ENCODE measurements at places on chromosomes 6 and 20.
A peak's percentile ranks its signal among the peaks of the same experiment; 100 is the strongest.

DNA sequence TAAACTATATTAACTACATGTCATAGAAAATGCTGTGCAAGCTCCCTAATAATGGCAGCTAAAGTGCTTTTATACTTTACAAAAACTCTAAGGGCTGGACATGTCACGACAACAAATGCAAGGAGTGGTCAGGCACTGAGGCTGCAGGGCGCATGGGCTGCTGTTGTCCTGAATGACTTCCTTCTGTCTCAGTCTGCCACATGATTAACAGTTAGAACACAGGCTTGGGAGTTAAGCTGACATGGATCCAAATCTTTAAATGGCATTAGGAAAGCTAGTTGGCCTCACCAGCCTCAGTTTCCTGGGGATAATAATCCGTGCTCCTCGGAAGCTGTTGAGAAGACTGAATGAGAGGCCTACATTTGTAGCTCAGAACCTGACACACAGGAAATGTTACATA lies 57.4 kb downstream of the PREP start:
- H3K27ac ChIP-seq, result no peak overlapping the region
- no peak for DNase-seq
- H3K4me3 ChIP-seq, result no peak overlapping the region
- no peaks in the 10 kb centered on the region for H3K4me1 ChIP-seq

- no peaks in the 10 kb centered on the region for H3K36me3 ChIP-seq
- no peaks in the 10 kb centered on the region for H3K4me1 ChIP-seq
- H3K27ac ChIP-seq, result no peak overlapping the region
- H3K27me3 ChIP-seq, result no peaks in the 10 kb centered on the region
- DNase-seq, result no peak
- no peak overlapping the region for H3K4me3 ChIP-seq
These were observed 273.9 kb downstream of the CDC5L start for GRCh38 chr6:44661221-44662008.

GRCh38 chr6:54846857-54847674 lies 495 bp downstream of the FAM83B start:
- no peaks in the 10 kb centered on the region for H3K36me3 ChIP-seq
- peak; percentile 70 for DNase-seq
- H3K27ac ChIP-seq, result peak overlapping the region; percentile 93
- peaks cover 22% of the 10 kb centered on the region for H3K4me1 ChIP-seq
- no peaks in the 10 kb centered on the region for H3K27me3 ChIP-seq
- peak overlapping the region; percentile 43 for H3K4me3 ChIP-seq

GRCh38 chr20:36274181-36274841 lies 31.8 kb upstream of the DLGAP4 start:
- no peaks in the 10 kb centered on the region for H3K4me1 ChIP-seq
- H3K4me3 ChIP-seq, result no peak overlapping the region
- H3K27me3 ChIP-seq, result no peaks in the 10 kb centered on the region
- DNase-seq, result no peak

GRCh38 chr20:42402455-42402854 lies 784.3 kb upstream of the CHD6 start:
- no peaks in the 10 kb centered on the region for H3K4me1 ChIP-seq
- H3K27ac ChIP-seq, result no peak overlapping the region
- H3K4me3 ChIP-seq, result no peak overlapping the region
- DNase-seq, result no peak
- no peaks in the 10 kb centered on the region for H3K27me3 ChIP-seq

DNA sequence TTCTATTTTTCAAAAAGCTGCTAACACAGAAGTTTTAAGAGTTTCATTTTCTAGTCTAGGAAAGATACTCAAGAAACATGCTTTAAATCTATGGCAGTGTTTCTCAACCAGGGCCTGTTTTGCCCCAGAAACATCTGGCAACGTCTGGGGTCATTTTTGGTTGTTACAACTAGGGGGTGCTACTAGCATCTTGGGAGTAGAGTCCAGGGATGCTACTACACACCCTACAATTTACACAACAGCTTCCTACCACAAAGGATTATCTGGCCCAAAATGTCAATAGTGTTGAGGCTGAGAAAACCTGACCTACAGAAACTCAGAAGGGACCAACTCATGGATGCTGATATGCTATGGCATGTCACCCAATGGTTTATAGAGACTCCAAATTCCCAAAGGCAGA lies 24.4 kb downstream of the SERAC1 start:
- no peak overlapping the region for H3K4me3 ChIP-seq
- no peaks in the 10 kb centered on the region for H3K27me3 ChIP-seq

DNA sequence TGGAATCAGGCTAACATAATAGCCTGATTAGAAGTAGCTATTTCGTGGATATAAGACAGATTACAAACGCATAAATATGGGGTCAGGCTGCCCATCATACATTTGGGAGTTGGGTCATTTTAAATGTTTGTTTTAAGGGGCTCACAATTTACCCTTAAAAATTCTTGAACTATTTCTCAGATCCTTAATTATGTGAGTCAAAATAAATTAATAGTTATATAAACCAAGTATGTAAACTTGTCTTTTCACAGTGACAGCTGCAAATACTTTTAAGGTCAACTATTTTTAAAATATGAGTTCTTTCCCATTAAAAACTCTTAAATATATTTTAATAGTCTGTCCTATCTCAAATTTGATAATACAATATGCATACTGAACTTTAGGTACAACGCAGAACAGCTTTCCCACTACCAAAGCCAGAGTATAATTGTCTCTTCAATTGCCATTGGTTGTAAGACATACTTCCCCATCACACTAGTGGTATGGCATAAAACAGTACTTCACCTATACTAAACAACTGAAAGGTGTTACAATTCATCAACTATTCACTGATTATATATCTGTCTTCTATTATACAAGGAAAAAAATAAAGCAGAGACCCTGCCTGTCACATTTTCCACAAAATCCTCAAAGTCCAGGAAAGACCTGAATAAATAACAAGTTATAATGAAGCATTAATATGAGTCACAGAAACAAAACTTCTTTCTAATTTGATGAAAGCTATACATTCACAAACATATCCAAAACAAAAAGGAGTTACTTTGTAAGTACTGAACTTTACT lies 80.8 kb upstream of the COL21A1 start:
- no peak overlapping the region for H3K4me3 ChIP-seq
- H3K36me3 ChIP-seq, result no peaks in the 10 kb centered on the region
- H3K4me1 ChIP-seq, result no peaks in the 10 kb centered on the region
- no peaks in the 10 kb centered on the region for H3K27me3 ChIP-seq
- H3K27ac ChIP-seq, result no peak overlapping the region

DNA sequence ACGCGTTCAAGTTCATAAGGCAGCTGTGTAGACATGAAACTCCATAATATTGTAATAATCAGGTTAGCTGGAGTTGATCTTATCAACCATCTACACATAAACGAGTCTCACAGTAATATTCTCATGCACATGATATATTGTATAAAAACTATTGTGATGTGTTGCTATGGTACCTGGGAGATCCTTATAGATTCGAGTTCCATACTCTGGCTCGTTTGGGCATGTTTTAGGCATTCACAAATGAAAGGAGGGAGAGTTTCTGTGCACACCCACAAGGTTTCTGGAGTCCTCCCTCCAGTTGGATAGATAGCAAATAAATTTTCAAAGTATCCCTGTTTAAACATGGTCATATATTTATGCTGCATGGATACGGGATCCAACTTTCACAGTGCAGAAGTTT lies 567.5 kb upstream of the SLC35B3 start:
- H3K4me1 ChIP-seq, result peaks cover 41% of the 10 kb centered on the region
- no peak for DNase-seq

DNA sequence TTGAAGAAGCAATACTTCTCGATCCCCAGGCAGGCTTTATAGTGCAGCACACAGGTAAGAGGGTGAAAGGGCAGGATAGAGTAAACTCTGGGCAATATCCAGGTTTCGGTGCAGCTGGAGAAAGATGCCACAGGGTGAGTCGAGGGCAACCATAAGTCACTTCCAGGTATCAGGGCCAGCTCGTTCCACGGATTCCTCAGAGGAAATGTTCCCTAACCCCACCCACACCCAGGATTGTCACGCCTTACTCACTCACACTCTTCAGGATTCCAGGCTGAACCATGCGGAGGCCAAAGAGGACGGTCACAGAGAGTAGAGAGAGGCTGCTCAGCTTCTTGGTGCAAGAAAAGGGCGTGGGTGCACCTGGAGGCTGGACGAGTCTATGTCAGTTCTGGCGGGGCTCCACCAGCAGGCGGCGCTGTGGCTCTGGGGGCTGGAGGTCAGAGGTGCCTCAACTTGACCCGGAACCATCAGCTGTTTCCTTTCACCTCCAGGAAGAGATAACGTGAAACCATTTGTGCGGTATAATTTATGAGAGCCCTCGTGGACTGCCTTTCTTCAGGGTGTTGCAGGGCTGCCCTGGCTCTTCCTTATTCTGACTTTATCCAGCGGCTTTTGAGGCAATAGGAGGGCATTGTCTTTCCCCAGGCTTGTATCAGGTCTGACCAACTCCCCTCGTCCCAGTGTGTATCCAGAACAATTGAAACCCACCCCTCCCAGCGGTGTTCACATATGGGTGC lies 14.5 kb upstream of the WFDC12 start:
- no peaks in the 10 kb centered on the region for H3K36me3 ChIP-seq
- H3K27me3 ChIP-seq, result peaks cover 3% of the 10 kb centered on the region
- no peak overlapping the region for H3K4me3 ChIP-seq
- H3K4me1 ChIP-seq, result peaks cover 7% of the 10 kb centered on the region
- H3K27ac ChIP-seq, result no peak overlapping the region

DNA sequence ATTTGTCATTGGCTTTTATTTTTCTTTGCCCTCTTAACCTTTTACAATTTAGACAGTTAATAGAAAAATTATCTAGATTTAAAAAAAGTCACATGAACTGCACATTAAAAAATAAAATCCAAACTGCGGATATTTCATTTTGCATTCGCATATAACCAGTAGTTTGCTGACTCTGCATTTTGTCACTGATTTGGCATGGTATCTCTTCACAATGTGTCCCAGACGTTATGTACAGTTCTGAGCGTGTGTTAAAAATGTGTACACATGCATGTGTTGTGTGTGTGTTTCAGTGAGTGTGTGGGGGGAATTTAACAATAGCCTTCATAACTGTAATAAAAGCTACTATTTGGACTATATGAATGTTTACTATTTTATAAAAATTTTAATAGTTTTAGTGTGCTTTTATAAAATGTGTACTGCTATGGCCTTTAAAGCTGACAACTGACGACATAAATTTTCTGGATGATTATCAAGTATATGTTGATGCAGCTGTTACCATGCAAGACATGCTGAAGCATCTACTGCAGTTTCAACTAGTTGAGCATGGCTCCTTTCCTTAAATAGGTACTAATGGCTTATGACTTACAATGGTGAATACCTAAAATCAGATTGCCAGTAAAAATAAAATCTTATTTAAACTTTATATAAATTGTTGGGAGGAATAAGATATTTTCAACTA lies 67.7 kb downstream of the HMGCLL1 start:
- DNase-seq, result no peak
- H3K36me3 ChIP-seq, result no peaks in the 10 kb centered on the region
- H3K4me1 ChIP-seq, result no peaks in the 10 kb centered on the region
- H3K27me3 ChIP-seq, result no peaks in the 10 kb centered on the region

GRCh38 chr6:72905705-72906478 lies 284.0 kb downstream of the KCNQ5 start:
- H3K4me3 ChIP-seq, result no peak overlapping the region
- no peak for DNase-seq
- H3K27ac ChIP-seq, result no peak overlapping the region

- no peak for DNase-seq
- no peaks in the 10 kb centered on the region for H3K27me3 ChIP-seq
These were observed 47.2 kb downstream of the GMPR start for GRCh38 chr6:16285467-16286150.

DNA sequence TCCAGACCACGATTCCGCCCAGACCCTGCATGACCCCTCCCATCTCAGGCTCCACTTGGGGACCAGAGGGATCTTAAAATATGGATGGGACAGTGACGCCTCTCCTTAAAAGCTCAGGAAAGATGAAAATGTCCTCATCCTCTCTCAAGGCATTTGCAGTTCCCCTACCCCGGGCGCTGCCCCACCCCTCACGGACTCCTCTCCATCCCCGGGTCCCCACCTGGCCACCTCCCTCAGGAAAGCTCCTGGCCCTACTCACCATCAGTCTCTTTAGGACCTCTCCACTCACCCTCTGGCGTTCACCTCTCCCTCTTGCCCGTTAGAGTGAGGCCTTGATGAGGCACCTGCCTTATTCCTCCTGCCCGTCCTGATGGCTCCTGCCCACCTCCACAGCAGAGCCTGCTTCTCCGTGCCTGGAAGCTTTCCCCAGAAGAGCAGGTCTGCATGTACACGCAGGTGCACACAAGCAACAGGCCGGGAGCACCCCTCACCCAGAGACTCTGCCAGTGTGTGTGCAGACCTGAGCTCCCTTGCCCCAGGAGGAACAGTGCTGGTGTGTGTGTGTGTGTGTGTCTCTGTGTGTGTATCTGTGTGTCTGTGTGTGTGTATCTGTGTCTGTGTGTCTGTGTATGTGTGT lies 105.6 kb upstream of the NXT1 start:
- H3K36me3 ChIP-seq, result no peaks in the 10 kb centered on the region
- H3K4me3 ChIP-seq, result no peak overlapping the region
- no peaks in the 10 kb centered on the region for H3K27me3 ChIP-seq
- DNase-seq, result no peak
- H3K4me1 ChIP-seq, result no peaks in the 10 kb centered on the region
- H3K27ac ChIP-seq, result peak overlapping the region; percentile 4

GRCh38 chr6:46251583-46252339 lies 81.0 kb upstream of the ENPP5 start:
- H3K27ac ChIP-seq, result no peak overlapping the region
- DNase-seq, result no peak
- H3K4me1 ChIP-seq, result no peaks in the 10 kb centered on the region
- no peaks in the 10 kb centered on the region for H3K27me3 ChIP-seq
- H3K4me3 ChIP-seq, result no peak overlapping the region

DNA sequence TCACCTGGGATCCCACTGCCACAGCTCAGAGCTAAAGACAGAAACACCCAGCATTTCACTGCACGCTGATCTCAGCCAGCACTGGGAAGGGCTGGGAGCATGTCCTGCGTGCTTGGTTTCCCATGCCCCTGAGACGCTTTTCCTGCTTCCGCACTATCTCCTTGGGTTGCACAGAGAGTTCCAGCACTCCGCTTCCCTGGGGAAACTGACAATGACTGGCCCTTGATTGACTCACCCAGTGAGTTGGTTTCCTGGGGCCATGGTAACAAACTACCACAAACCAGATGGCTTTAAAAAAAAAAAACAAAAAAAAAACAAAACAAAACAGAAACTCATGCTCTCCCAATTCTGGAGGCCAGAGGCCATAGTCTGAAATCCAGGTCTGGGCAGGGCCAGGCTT lies 14.8 kb upstream of the MAS1L start:
- DNase-seq, result no peak
- H3K27me3 ChIP-seq, result peaks cover 1% of the 10 kb centered on the region
- H3K4me3 ChIP-seq, result no peak overlapping the region
- no peak overlapping the region for H3K27ac ChIP-seq

DNA sequence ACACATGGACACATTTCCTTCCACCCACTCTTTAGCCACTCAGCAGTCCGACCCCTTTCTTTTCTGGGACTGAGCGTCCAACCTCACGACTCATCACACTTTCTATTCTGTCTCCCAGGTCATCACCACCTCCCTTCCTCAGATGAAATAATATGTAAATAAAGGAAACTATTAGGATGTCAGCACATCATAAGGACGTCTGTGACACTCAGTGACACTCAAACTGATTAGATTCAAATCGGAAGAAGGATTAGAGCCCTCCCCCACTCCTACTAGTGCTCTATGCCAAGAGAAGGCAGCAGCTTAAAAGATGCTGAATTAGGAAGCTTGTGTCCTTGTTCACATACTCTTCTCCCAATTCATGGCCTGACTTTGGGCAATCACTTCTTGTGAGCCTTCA lies 113.6 kb downstream of the TNFRSF21 start:
- H3K36me3 ChIP-seq, result no peaks in the 10 kb centered on the region
- no peaks in the 10 kb centered on the region for H3K27me3 ChIP-seq
- peaks cover 4% of the 10 kb centered on the region for H3K4me1 ChIP-seq
- DNase-seq, result no peak

- DNase-seq, result peak; percentile 8
- no peaks in the 10 kb centered on the region for H3K27me3 ChIP-seq
- no peaks in the 10 kb centered on the region for H3K36me3 ChIP-seq
These were observed 106.5 kb downstream of the ARID1B start for GRCh38 chr6:156883497-156884252.

Measured in Caco-2 (cell line).